ENCODE measurements at places on chromosomes 7 and 10.

GRCh38 chr10:69472142-69472541, 20.9 kb downstream of the TSPAN15 start:
- no peak for DNase-seq

- DNase-seq, result no peak
Measured at GRCh38 chr10:107611115-107611514, 446.6 kb upstream of the SORCS1 start.

DNA sequence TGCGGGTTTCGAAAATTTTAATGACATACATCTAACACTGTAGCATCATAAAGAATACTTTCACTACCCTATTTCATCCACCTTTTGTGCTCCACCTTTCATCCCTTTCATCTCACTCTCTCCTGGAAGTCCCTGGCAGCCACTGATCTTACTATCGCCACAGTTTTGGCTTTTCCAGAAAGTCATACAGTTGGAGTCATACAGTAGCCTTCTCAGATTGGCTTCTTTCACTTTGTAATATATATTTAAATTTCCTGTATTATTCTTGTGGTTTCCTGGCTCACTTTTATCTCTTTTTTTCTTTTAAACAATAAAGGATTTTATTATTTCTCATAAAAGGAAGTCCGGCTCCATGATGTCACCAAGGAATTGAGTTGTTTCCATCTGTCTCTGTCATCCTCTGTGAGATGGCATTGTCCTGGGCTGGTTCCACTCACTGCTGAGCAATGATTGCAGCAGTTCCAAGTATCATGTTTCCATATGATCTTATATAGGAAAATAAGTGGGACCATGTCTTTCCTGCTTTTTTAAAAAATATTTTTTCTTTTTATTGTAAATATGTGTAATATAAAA, 626.3 kb downstream of the POM121L12 start:
- DNase-seq, result no peak

DNA sequence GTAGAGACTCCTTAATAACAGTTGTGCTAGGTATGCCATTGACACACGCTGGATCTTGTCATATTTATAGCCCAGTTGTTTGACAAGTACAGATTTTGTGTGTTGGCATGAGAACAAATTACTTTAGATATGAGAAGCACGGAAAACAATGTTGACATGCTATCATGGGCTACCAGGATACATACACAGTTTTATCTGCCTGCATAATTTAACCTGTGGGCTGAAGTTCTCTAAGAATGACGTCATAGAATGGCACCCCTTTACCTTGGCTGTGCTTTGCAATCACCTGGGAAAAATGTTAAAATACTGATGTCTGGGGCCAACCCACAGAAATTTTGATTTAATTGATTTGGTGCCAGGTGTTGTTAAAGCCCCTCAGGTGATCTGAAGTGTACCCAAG, 2.8 kb downstream of the PLA2G12B start:
- no peak for DNase-seq

DNA sequence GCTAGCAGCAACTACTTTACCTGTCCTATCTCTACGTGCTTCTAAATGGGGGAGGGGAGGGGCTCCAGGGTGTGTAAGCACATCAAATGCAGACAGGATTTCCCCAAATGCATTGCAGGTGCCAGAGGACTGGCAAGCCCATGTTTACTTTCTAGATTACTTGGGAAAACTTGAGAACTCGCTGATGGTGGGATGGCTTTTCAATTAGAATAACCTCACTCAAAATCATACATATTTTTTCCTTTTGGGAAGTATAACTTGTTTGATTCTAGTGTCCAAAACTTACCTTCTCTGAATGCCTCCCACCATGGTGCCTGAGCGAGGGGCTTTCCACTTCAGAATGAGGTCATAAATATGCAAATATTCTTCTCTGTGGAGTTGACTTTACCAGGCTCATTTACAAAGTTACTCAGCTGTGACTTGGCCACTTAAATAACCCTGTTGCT, 191.3 kb upstream of the RHOBTB1 start:
- no peak for DNase-seq

DNA sequence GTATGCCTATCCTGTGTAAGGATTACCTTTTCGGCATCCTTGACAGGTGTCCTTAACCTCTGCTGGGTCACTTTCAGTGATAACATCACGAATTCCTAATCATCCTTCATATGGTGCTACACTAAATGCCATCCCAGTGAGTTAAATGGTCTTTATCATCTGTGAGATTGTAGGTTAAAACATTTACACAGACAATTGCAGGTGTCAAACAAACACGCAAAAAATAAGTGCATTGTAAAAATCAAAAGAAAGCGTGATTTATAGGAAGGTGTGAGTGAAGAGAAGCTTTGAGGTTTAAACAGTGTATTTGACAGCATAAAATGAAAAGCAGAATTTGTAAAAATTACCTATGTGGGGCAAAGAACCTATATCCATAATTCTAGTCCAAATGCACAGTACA, 111.5 kb upstream of the IFRD1 start:
- no peak for DNase-seq

DNA sequence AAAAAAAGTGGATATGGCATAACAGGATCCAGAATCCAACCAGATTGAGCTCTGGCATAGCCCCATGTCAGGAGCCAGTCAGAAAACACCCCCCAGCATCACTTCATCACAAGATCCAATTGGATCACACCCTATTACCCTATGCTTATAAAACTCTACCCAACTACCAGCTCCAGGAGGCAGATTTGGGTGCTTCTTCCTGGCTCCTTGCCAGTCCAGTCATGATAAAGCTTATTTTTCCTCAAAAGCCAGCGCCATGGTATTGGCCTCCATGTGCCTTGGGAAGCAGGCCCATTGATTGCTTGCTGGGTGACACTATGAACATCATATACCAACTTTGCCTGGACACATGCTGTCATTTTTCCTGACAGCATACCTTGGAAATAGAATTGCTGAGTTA, 281.4 kb upstream of the MKLN1 start:
- no peak for DNase-seq
